ENCODE measurements at places on chromosomes 6 and 20.

GRCh38 chr6:9140951-9141460 lies 705.7 kb upstream of the SLC35B3 start:
- DNase-seq: no peak

DNA sequence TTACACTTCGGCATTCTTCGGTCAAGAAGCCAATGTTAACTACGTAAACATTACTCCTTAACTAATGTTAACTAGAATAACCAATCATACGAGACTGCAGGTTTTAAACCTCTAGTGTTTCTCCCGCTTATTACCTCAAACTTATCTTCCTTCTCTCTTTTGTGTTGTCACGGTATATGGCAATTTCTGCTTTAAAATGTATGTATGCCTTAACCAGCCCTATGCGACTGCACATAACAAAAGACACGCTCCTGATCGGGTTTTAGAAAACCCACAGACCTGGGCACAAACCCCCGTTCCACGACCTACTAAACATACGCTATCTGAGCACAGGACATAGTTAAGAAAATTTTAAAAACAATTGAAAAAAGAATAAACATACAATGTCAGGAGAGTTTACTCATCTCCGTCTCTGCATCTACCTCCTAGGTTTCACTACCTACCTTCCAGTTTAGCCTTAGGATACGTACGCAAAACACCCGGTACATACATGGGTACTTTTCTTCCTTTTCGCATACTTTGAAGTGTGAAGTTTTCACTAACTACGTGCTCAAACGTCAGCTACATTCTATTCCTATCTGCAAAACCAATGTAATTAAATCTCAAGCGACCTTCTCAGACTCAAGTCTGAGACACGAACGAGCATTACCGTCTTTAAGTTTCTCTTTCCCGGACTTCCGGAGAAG lies 1.1 kb downstream of the CD164 start:
- DNase-seq: no peak

DNA sequence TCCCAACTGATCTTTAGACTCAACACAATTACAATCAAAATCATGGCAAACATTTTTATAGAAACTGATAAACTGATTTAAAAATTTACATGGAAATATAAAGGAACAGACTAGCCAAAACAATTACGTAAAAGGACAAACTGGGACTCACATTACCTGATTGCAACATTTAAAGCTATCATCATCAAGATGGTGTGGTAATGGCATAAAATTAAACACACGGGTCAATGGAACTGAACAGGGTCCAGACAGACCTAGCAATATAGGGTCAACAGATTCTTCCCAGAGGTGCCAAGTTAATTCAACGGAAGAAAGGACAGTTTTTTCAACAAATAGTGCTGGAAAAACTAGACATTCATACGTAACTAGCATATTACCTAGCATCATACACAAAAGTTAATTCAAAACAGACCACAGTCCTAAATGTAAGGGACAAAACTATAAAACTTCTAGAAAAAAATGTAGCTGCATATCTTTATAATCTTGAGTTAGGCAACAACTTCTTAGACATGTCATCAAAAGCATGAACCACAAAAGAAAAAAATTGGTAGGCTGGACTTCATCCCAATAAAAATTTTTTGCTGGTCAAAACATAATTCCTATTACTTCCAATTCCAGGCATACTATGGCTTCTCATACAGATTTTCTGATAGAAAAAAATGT lies 147.4 kb upstream of the BEND6 start:
- no peak for DNase-seq

DNA sequence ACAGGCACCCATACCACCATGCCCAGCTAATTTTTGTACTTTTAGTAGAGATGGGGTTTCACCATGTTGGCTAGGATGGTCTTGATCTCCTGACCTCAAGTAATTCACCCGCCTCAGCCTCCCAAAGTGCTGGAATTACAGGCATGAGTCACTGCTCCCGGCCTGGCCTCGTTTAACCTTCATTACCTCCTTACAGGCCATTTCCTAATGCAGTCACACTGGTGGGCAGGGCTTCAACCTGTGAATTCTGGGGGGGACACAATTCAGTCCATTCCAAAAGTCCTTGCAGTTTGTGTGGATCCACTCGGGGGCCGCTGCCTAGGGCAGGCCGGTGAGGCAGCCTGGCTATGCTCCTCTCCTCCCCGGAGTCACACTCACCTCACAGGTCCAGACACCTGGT lies 112.4 kb upstream of the SNX9 start:
- no peak for DNase-seq

GRCh38 chr6:170266061-170266825 lies 24.6 kb downstream of the DLL1 start:
- DNase-seq: no peak
